ENCODE measurements at places on chromosomes 7 and 10. TPM values are rescaled to one million over a fixed set of nuclear protein-coding genes. Genes with fewer than 3 reads are reported as not detected.

DNA sequence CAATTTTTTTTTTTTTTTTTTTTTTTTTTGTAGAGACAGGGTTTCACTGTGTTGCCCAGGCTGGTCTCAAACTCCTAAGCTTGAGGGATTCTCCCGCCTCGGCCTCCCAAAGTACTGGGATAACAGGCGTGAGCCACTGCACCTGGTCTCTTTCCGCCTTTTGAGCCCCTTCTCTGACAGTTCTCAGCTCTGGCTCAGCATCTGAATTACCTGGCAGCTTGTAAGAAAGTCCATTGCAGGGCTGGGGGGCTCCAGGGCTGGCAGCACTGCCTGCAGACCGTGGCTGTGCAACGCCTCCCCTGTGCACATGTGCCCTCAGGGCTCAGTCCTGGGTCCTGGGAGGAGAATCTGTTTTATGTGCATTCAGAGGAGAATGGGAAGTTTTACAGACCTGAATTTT lies 37.6 kb downstream of the VWA2 start:
- DNase-seq: no peak

GRCh38 chr7:43351683-43352082 lies 231.2 kb upstream of the STK17A start:
- DNase-seq: no peak

DNA sequence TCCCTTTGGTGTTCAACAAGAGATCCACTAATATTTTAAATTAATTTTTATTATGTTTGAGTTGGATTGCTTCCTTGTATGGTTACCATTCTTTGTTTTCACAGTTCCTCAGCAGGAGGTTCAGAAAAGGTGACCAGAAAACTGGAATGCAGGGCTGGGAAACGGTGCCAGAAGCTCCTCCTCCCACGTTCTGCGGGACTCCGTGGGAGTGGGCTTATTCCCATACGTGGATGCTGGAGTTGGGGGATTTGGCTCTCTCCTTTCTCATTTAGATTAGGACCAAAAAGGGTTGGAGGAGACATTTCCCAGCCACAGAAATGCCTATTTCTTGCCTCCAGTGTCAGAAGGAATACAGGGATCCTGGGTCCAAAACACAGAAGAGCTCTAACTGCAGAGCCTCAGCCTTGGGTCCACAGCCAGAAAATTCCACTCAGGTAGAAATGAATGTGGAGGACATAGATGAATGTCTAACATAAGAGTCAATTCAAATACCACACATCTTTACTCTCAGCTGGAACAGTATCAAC lies 56.0 kb downstream of the SORBS1 start:
- no peak for DNase-seq

Gene CPA4
- total RNA-seq: not detected

Gene BAIAP2L1
- total RNA-seq: 0.76 TPM

Gene MMD2
- not detected for total RNA-seq

Gene GRID2IP
- total RNA-seq: 0.69 TPM

All from naive thymus-derived CD4-positive, alpha-beta T cell (primary cell).